ENCODE measurements at places on chromosomes 2 and 18.
A peak's percentile ranks its signal among the peaks of the same experiment; 100 is the strongest.

DNA sequence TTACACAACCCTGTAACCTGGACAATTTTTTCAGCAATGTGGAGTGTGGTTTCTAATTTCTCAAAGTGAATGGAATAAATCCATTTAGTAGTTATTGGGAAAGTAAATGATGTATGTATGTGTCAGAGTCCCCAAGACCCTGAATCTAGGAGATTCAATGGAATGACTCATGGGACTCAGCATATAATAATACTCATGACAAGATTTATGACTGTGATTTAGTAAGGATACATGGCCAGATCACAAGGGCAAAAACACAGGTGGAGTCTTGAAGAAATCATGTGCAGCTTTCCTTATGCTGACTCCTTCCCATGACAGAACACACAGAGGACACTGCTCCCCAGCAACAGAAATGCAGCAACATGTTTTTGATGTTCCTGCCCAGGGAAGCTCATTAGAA is 1877.7 kb upstream of the LRRTM1 start:
- no peak for DNase-seq

DNA sequence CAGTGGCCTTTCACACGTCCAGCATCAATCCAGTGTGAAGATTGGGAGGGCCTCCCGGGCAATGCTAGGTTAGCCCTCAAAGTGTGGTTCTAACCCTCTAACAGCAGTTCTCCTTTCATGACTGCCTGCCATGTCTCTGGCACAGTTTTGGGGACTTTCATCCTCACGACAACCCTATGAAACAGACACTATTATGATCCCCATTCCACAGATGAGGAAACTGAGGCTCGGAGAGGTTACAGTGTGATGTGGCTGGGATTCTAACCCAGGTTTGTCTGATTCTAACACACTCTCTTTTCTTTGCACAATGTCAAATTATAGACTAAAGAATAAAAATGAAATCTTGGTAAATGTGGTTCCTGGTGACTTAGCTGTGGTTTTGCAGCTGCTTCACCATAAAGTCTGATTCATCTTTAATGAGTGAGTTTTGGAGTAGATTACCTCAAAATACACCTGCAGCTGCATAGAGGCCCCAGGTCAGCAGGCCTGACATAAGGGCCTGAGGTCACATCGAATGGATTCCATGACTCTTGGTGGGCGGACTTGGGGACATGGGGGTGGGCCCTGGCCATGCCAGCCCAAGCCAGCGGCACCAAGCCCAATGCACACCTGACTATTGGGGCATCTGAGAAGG is 214.4 kb downstream of the GLI2 start:
- DNase-seq, result no peak

GRCh38 chr2:238564286-238564920 is 137.7 kb downstream of the ASB1 start:
- DNase-seq, result no peak

DNA sequence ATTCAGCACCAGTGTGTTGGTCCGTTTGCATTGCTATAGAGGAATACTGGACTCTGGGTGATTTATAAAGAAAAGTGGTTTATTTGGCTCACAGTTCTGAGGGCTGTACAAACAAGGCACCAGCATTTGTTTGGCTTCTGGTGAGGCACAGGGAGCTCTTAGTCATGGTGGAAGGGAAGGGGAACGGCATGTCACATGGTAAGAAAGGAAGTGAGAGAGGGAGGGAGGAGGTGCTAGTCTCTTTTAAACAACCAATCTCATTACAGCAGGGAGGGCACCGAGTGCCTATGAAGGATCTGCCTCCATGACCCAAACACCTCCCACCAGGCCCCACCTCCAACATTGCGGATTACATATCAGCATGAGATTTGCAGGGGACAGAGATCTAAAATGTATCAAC is 143.9 kb upstream of the DLX2 start:
- no peak for DNase-seq

DNA sequence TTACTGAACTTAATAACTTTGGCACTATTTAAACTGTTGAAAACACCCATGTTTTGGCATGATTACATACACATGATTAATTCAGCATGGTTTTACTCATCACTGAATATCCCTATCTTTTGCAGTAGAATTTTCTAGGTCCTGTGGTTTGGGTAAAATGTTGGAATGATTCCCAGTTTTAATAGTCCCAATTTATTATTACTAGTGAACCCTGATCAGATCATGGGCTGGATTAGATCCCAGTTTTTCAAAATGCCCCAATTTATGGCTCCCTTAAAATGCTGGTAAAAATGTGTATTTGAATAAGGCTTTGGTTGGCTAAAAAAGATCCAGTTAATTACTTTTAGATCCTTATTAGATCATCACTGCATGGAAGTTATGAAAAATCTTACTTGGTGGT is 273.6 kb upstream of the NRP2 start:
- DNase-seq, result no peak

DNA sequence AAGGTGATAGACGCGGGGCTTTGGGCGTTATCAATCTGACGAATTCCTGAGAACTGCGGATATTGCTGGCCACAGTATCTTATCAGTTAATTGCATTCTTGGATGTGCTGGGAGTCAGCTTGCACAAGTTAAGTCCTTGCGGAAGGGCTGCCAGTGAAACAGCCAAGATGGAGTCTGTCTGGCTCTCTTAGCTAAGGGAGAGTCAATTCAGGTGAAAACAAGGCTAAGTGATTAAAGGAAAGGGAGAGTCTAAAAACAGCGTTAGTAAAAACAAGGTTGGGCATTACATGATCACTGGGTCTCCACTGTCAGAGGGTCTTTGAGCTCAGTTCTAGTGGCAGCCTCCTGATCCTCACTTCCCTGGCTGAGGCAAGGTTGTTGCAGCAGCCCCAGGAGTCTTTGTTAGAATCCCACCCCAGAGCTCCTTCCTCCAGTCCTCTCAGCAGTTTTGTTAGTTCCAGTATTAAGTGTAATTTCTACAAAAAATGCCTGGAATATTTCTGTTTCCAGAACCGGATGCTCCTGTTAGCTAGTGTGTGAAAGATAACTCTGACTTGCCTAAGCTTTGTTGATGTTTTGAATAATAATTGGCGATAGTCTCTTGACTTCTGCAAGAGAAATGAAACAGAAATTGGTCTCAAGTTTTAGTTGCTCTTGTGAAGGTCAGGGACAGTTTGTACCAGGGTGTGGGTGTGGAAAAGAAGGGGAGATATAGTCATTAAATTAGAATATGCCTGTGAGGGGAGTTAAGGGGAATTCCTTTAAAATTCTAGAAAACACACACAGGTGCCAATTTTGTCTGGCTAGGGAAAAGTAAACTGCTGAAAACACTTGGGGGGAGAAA is 10.6 kb downstream of the CFLAR start:
- no peak for DNase-seq

- no peak for DNase-seq
Measured at GRCh38 chr2:228599297-228599696, 417.8 kb upstream of the SPHKAP start.

DNA sequence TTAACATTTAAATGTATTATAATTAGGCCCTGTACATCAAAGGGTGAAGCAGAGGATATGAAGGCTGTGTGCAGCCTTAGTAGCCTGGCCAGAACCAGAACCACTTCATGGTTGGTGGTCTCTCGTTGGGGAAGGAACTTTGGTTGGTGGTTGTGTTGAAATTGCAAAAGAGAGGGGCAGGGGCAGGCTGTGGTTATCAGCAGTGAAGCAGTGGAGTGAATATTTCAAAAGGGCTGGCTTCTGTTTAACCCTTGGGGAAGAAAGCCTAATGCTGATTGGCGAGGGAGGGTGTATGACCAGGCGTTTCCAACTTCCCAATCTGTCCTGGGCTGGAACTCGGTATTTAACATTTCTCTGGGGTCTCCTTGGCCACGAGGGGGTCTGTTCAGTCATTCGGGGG is 51.2 kb upstream of the LYPD6B start:
- no peak for DNase-seq

GRCh38 chr2:238509151-238509835 is 82.6 kb downstream of the ASB1 start:
- no peak for DNase-seq

GRCh38 chr2:119645173-119645855 is 33.7 kb upstream of the TMEM177 start:
- DNase-seq, result no peak

GRCh38 chr2:220753486-220753885 is 818.6 kb downstream of the EPHA4 start:
- no peak for DNase-seq

GRCh38 chr2:119637371-119637770 is 41.6 kb upstream of the TMEM177 start:
- no peak for DNase-seq

DNA sequence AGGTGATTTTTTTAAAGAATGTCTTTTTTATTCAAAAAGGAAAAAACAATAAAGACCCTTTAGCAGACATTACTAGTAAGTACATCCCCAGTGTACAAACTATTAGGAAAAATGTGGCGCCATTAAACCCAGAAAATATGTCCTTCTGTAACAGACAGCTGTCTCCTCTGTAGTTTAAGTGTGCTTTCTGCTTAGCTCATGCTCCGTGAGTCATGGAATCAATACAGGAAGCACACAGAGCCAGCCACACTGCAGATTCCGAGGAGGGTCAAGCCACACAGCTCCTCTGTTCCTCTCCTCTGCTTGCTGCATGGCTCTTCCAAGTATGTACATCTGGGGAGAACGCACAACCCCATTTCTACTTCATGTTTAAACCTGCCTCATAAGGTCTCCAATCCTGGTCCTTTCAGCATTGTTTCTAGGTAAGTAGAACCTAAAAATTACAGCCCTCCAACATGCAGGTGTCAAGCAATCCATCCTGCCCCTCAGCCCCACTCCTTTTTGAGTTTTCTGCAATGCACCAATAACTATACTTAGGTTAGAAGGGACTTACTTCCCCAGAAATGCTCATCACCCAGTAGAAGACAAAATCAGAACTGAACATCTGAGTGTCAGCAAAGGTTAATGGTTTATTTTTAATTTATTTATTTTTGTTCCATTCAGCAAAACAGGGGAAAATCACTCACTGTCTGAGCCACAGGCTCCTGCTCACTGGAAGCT is 37.5 kb downstream of the ACVR1 start:
- DNase-seq, result no peak

DNA sequence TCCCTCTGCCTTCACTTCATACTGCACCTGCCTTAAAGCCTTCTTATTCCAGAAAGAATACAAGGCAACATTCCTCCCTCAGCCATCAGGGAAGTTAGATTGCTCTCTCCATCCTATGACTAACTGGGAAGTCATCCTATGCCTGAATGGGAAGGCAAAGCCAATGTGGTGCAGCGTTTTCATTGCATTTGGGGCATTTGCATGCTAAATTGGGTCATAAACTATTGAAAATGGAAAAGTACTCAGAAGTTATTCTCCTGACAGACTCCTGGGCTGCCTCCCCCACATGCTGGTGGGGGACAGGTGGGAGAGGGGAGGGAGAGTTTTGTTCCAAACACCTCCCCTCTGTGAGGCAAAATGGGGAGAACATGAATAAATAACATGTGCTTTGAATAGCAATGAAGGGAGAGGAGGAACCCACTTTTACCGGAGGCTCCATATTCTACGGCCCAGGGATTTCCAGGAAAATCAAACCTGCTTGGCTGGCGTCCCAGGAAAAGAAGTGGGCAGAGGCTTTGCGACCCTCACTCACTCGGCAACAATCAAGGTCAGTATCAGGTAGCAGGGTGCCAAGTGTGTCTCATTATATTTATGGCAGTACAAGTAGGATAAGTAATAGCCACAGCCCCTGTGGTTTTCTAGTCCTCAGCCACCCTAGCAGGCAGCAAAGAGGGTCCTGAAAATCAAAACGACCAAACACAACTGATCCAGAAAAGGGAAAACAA is 84.1 kb downstream of the BOD1L2 start:
- DNase-seq, result no peak

DNA sequence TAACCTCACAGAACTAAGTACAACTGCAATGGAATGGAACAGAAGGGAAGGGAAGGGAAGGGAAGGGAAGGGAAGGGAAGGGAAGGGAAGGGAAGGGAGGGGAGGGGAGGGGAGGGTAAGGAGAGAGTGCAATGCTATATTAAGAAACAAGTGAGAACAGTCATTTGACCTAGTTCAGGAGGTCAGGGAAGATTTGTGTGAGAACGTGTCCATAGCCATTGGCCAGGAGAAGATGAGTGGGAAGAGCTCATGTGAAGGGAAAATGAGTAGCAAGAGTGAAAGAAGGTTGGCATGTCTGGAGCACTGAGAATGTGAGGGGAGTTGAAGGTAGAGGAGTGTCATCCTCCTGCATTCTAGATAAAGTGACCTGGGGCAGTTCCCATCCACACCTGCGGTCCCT is 481.6 kb downstream of the IRS1 start:
- DNase-seq, result no peak

GRCh38 chr18:7195266-7195665 is 35.6 kb upstream of the LRRC30 start:
- no peak for DNase-seq

GRCh38 chr2:174683392-174683759 is 80.9 kb downstream of the CHRNA1 start:
- DNase-seq, result no peak

GRCh38 chr2:188969236-188969635 is 4.9 kb upstream of the COL3A1 start:
- no peak for DNase-seq

GRCh38 chr2:220539481-220539880 is 912.1 kb downstream of the SLC4A3 start:
- no peak for DNase-seq

DNA sequence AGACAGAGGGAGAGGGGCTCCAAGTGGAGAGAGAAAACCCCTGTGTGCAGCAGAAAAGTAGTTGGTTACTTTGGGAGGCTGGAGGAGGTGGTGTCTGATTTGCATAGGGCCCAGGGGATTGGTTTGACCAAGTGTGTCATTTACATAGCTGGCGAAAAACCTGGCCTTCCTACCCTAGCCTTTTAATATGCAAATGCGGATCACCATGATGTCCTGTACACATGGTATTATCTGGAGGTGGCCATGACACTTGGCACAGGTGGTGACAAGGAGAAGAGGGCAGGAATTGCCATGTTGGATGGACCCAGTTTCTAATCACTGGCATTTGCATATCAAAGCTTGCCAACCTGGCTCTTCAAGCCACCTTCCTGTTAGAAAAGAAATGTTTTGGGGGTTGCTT is 120.8 kb upstream of the CHAC2 start:
- no peak for DNase-seq

DNA sequence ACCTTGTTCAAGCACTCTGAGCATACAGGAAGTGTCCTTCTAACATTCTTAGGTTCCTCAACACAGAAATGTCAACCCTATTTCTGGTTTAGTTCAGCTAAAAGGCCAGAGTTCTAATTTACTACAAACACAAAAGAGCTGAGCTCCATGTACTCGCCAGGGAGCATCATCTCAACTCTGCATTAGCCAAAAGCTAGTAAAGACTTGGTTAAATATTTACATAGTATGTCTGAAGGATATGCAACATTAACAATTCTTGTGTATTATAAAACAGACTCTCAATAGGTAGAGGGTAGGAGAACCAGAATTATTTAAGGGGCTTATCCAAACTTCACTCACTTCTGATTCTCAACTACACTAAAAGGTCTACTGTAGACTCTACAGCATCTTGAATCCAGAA is 154.6 kb downstream of the THADA start:
- DNase-seq, result no peak

- peak; percentile 23 for DNase-seq
Measured at GRCh38 chr2:19868701-19869580, 32.8 kb downstream of the TTC32 start.

- no peak for DNase-seq
Measured at GRCh38 chr2:51718881-51719280, 686.9 kb upstream of the NRXN1 start.

GRCh38 chr18:79601234-79601633 is 78.4 kb upstream of the CTDP1 start:
- DNase-seq, result no peak

Measured in NCI-H1417 treated with DMSO at 0.1 percent for 48 hours (cell line).